CD4-positive, alpha-beta T cell treated with Interferon gamma for 1 hour (primary cell): ENCODE measurements at places on chromosomes 12 and 14.

DNA sequence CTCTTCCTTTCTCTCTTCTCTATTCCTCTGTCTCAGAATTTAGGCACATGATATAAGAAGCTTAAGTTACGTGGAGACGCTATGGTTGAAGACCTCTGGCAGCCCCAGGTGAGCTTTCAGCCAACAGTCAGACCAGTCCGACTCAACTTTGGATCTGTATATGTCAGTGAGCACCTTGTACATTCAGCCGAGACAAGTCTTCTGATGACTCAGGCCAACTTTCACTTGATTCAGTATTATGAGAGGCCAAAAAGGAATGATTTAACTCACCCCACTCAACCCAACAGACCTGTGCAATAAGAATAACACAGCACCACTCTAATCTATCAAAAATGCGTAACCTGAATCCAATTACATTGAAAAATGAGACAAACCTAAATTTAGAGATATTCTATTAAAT lies 47.5 kb upstream of the FOXG1 start:
- no peak for DNase-seq

DNA sequence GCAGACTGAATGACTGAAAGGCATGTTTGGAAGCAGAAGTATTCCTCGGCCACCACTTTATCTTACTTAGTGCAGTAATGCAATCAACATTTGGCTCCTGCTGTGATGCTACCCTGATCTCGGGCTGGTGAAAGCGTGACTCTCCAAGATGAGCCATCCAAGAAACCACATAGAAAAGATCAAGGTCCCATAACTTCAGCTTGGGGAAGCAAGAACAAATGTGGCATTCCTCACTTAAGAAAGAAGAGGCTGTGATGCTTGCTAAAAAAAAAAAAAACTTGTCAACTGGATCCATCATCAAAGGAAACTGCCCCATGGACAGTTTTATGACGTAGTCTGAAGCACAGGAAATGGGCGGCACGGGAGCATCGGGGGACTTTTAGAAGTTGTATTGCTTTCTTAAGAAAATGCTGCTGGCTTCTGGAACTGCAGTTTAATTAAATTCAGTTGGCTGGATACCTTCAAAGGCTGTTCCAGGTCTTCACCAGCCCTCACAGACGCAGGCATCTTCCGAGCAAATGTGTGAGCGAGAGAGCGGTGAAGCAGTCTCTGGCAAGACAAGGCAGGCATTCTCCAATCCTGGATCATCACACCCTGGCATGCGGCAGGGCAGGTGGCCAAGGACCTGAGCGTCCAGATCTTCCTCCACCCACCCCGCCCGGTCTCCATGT lies 38.2 kb upstream of the MAP1LC3B2 start:
- no peak for DNase-seq

DNA sequence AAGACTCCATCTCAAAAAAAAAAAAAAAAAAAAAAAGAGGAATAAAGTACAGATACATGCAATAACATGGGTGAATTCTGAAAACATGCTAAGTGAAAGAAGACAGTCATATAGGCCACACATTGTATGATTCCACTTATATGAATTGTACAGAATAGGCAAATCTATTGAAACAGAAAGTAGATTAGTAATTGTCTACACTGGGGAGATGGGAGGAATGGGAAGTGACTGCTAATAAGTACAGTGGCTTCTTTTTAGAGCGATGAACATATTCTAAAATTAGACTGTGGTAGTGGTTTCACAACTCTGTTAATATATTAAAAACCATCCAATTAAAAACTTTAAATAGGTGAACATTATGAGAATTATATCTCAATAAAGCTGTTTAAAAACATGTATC lies 74.4 kb downstream of the ANKS1B start:
- no peak for DNase-seq

GRCh38 chr14:96576359-96576758 lies 74.2 kb downstream of the PAPOLA start:
- no peak for DNase-seq

DNA sequence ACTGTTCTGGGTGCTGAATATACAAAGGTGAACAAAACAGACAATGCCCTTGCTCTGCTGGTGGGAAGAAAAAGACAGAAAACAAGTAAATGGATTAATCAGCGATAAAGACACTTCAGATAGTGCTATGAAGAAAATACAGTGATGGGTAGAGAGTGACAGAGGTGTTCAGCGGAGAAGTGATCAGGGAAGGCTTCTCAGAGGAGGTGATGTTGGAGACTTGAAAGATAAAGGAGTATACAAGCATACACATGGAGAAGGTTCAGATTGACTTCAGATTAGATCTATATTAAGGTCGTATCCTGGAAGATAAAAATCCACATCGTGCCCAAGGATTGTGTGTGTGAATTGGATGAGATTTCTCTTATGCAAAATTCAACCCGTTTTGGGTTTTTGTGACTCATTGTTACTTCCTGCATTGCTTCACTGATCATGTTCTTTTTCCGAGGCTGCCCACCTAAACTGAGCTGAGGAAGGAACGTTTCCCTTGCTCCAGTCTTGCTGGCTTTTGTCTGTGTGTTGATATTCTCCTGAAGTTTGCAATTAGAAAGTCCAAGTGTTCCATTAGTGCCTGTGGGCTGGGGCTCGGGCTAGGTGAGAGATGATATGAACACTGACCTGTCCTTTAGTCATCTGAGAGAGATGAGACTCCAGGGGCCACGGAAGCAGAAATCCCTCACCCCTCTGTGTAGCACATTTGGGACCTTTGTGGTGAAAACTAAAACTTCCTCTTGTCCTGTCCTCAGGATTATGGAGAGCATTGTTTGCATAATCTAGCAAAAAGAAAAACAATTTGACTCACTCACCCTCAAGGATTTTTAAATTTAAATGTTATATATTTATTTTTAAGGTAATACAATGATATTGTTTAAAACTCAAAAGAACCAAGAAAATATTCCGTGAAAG lies 27.6 kb downstream of the PLXNC1 start:
- no peak for DNase-seq

GRCh38 chr14:68677901-68678300 lies 115.0 kb downstream of the ZFP36L1 start:
- DNase-seq = no peak

GRCh38 chr12:26520109-26520508 lies 312.9 kb downstream of the ITPR2 start:
- no peak for DNase-seq

DNA sequence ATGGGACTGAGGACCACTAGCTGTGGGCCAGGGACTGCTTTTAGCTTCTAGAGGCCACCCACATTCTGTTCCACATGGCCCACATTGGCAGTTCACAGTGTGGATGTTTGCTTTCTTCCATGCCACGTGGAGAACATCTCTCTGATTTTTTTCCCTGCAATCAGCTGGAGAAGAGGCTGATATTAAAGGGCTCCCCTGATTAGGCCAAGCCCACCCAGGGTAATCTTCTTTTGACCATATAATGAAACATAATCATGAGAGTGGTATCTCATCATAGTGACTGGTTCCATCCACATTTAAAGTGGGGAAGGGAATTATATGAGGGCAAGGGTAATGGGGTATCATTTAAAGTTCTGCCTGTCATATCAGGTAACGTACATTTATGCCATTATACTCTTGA lies 15.8 kb downstream of the DAAM1 start:
- no peak for DNase-seq

DNA sequence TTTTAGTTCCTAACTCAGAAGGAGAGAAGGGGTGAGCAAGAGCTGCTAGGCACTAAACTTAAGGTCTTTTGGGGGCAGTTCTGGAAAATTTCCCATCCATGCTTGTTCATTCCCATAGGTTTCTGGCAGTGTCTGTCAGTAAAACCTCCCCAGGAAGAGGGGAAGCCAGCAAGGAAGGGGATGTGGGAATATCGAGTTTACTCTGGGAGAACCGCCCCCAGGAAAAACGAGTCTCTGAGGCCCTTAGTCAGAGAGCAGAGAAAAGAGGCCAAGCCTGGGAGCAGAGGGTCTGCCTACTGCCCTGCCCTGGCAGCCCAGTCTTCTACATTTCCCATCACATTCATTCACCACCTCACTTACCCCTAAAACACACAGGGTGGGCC lies 55.9 kb downstream of the TMCC3 start:
- no peak for DNase-seq

DNA sequence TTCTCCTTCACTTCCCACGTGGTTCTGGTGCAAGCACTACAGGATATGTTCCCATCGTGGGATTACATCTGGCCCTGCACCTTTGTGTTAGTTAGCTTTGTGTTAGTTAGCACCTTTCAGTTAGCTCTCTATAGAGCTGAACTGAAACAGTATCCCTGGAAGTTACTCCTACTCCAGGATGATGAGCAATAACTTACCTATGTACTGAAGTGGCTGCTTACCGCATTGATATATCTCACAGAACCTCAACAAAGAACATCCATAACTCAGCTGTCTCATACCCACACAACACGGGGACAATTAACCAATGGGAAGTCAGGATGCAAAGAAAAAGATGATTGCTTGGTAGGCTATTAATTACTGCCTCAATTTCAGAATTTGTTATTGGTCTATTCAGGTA lies 146.6 kb downstream of the ASCL4 start:
- DNase-seq = no peak

DNA sequence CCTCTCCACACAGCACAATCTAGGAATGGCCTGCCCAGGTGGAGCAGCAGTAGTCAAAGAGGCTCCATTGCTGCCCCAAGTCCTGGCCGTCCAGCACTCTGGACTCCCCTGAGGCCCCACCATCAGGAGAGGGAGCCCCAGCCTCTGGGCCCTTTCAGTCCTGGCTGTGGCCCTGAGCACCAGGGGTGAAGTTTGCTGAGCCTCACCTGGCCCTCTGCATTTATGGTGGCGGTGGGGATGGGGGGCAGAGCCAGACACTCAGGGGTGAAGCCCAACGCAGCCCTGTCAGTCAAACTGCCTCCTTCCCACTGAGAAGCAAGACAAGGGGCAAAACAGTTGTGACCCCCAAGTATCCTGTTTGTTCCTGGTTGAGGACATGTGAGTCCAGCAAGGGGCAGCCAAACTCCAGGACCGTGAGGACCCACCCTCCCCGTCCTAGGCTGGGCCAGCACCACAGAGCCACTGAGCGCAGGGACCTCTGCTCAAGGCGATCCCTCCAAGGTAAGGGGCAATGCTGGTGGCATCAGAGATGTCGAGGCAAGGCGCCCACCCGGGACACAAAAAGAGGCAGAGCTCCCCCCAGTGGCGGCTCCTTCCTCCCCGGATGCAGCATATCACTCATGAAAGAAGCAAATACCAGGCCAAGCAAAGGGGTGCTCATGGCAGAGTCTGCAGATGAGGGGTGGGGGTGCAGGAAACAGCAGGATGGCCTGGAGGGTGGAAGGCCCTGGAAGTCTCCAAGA lies 4.8 kb upstream of the AMN start:
- peak; percentile 45 for DNase-seq

- DNase-seq = no peak
Observed at GRCh38 chr14:105455766-105456660, 18.6 kb upstream of the CRIP2 start.
